ENCODE measurements at places on chromosomes 11 and 22.
A peak's percentile ranks its signal among the peaks of the same experiment; 100 is the strongest.

DNA sequence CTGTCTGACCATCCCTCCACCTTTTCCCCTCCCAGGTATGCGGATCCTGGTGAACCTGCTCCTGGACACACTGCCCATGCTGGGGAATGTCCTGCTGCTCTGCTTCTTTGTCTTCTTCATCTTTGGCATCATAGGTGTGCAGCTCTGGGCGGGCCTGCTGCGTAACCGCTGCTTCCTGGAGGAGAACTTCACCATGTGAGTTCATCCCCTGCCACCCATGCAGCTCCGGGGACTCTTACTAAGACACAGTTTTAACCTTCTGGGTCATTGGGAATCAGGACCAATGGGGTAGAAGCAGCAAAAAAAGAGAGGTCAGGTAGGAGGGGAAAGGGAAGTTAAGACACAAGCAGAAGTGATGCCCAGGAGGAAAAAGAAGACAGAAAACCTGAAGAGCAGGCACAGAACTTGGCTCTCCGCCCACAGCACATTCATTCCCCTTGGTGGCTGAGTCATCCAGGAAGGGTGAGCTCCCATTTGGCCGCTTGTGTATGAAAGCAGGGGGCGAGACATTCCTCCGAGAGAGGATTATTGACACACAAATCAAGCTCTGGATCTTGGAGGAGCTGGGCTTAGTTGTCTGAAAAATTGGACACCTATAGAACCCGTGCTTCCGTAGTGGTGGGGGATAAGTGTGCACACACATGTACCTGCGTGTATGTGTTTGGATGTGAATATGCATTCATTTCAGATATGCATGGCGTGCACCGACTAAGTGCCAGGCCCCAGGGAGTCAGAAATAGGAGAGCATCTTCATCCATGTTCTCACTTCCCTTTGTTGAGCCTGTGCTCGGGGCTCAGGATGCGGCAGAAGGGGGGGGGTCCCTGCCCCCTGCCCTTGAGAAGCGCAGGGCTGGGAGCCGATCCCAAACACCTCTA is 64.2 kb downstream of the CACNA1I start:
- no peak for DNase-seq

GRCh38 chr11:133040289-133040900 is 491.9 kb downstream of the OPCML start:
- no peak for DNase-seq

DNA sequence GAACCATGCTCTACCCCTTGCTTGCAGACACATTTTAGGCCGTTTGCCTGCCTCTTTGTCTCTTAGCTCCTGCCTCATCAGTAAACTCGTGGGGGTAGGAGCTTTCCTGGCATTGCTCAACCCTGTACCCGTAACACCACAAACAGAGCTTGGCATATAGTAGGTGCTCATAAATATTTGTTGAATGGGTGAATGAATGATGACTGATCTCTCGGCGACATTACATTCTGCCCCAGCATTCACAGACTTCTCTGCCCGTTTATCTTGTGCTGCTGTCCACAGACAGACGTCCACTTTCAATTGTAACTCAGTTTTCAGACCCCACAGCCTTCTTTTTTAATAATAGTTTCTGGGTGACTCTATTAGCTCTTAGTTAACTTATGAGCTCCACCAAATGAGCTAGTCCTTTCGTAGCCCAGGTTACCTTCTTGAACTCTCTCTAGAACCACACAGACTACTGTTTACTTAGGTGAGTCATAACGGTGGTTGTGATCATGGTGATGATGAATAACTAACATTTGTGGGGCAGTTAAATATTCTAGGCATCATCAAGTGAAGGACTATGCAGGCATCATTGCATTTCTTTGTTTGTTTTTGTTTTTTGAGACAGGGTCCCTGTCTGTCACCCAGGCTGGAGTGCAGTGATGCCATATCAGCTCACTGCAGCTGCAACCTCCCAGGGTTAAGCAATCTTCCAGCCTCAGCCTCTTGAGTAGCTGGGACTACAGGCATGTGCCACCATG is 188.4 kb downstream of the ADAMTS15 start:
- DNase-seq: no peak

GRCh38 chr22:50563413-50564160 is 868 bp upstream of the SYCE3 start:
- no peak for DNase-seq

- no peak for DNase-seq
These were observed 27.8 kb upstream of the ANO5 start for GRCh38 chr11:22165087-22165486.

DNA sequence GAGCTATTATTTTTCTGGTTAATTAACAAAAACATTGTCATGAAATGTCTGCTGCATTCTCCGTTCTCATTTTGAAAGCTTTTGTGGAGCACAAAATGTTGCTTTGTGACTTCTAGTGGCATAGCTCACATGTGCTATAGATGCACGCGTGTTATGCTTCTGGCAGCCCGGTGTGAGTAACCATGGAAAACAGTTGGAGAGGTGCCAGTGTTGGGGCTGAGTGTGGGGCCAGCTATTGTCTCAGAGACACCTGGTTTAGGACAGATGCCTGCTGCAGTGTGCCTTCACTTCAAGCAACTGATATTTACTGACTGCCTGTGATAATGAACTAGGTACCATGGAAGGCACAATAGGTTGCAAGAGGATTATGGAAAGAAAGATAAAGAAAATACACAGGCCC is 760.6 kb downstream of the NTM start:
- DNase-seq: no peak

- no peak for DNase-seq
These were observed 3.2 kb downstream of the CREB3L1 start for GRCh38 chr11:46280706-46281105.

GRCh38 chr11:95883381-95883780 is 40.5 kb downstream of the MTMR2 start:
- no peak for DNase-seq

DNA sequence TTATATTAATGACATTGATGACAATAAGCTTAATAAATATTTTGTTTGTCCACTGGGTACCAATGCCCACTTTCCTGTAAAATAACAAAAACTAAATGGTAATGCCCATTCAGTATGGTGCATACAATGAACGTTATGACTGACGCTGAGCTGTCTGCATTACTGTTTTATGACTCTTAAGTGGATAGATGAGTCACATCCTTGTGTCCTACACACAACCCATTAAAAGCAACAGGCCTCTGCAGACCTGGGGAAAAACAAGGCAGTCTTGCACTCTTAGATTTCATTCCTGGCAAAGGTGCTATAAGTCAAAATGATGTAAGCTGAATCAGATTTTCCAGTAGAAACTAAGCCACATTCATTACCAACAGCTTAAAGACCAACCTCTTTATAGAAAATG is 176.3 kb upstream of the TMEM45B start:
- no peak for DNase-seq

- no peak for DNase-seq
These were observed 2.0 kb downstream of the USH1C start for GRCh38 chr11:17542249-17542648.

DNA sequence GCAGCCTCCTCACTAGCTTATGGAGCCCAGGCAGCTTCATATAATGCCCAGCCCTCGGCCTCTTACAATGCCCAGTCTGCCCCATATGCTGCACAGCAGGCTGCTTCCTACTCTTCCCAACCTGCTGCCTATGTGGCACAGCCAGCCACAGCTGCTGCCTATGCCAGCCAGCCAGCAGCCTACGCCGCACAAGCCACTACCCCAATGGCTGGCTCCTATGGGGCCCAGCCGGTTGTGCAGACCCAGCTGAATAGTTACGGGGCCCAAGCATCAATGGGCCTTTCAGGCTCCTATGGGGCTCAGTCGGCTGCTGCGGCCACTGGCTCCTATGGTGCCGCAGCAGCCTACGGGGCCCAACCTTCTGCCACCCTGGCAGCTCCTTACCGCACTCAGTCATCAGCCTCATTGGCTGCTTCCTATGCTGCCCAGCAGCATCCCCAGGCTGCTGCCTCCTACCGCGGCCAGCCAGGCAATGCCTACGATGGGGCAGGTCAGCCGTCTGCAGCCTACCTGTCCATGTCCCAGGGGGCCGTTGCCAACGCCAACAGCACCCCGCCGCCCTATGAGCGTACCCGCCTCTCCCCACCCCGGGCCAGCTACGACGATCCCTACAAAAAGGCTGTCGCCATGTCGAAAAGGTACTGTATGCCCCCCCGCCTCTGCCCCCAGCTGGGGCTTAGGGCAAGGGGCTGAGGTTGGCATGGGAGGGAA is 8.8 kb downstream of the RBM14 start:
- DNase-seq: no peak

DNA sequence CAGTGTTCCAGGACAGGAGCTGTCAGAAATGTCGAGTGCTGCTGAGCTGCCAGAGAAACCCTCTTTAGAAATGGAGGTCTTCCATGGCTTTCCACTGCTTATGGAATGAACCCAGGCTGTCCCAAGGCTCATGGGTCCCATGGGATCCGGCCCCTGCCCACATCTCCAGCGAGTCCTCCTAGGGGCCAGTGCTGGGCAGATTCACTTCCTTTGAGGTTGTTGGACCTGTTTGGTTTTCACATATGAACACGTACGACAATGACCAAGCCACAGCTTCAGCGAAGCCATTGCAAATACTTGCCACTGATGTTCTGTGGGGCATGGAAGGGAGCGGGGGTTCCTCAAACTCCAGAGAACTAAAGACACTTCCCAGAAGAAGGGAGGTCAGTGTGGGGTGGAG is 483.3 kb downstream of the TBC1D22A start:
- DNase-seq: no peak

GRCh38 chr22:38170469-38170868 is 11.2 kb downstream of the PLA2G6 start:
- peak; percentile 2 for DNase-seq

GRCh38 chr22:41367680-41368542 is 13.8 kb upstream of the TEF start:
- peak; percentile 61 for DNase-seq

DNA sequence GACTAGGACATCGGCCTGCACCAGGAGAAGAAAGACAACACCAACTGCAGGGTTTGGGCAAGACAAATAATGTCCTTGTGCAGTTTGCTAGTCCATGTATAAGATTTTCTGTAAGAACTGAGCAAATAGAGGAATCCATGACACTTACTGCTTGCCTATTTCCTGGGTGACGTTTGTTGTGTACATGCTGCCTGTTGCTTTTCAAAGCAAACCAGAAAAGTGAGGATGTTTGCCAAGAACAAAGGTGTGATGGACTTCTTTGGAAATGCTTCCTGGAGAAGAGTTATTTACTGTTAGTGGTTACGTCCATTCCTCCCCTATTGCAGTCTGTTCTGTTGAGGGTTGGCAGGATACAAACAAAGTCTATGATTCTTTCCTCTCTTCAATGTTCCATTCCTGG is 126.5 kb downstream of the CASP12 start:
- DNase-seq: no peak

DNA sequence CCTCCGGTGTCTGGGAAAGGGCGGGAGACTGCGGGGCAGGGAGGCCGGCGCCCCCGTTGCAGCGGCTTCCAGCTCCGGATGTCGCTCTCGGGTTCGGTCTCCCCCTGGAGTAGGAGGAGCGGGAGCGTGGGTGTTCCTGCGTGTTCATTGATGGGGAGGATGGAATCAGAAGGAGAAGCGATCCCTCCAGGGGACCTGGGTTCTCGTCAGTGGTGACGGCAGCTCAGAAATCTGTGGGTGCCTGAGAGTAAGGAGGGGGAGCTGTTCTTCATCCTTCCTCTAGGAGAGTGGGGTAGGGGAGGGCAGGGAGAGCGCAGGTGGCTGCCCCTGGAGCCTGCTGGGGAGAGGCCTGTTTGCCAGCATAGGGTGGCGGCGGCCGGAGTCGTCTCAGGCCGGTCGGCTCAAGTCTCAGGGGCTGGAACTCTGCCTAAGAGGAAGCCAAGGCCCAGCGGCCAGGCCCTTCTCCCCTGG is 1.1 kb downstream of the UBASH3B start:
- DNase-seq: peak; percentile 58

- no peak for DNase-seq
These were observed 442.2 kb upstream of the DDI1 start for GRCh38 chr11:103594283-103594682.

DNA sequence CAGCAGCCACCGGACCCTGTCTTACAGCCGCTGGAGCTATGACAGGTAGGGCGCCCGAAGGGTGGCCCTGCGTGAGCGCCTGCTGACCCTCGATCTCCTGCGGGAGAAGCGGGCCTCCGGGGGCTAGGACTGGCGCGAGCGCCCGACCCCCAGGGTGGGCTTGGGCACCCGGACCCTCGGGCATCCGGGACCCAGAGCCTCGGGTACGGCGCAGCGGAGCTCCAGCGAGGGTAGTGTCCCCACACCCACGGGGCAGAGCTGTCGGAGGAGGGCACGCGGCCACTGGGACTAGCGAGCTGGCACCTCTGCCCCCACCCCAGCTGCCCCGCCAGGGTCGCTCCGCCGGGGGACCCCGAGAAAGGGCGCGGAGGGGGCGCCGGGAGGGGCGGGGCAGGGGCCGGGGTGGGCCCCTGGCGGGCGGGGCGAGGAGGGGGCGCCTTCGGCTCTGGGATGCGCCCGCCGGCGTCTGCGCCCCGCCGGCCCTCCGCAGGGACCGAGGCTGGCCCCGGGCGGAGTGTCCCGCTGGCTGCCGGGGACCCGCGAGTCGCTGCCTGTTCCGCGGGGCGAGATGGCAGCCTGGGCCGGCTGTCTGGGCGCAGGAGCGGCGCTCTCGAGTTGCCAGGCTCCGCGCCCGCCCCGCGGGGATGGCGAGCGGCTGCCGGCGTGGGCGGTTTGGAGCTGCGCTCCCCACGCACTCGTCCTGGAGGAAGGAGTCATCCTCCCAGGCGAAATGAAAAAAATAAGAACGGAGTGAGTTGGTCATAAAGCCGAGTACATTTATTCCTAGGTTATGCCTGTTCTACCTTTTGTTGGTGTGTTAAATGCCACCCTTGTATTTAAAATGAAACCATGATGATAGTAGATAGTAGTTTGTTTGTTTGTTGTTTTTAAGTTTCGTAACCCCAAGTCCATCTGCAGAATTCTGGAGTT is 32.4 kb downstream of the EIF3F start:
- no peak for DNase-seq

DNA sequence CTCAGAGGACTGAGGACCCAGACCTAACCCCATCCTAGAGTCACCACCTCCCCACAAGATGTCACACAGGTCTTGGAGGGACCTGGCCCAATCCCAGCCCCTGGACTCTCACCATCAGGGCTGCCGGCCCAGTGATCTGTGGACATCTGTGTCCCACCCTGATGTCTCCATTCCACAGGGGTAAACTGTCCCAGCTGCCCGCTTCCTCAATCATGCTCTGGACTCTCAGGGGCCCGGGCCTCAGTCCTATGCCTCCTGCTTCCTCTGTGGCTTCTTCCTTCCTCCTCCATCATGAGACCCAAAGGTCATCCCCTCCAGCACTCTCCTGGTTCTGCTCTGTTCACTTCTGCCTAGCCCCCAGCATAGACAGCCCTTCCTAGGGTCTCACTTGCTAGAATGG is 32.2 kb downstream of the ARAP1 start:
- no peak for DNase-seq

- peak; percentile 38 for DNase-seq
These were observed 53.8 kb upstream of the THY1 start for GRCh38 chr11:119476666-119477331.

DNA sequence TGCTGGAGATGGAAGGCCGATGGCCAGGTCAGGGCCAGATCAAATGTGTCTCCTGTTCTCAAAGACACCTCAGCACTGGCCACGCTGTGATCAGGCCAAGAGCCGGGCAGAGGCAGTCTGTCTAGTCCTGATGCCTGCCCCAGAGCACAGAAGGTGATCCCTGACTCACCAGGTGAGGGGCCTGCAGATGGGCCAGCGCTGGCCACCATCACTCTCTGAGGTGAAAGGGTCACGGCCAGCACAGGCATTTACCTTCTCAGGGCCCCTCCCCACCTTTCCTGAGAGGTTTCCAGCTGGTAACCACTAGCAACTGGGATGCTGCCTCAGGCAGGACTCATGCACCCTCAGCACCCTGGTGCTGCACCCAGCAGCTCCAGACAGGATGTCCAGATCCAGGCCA is 2.9 kb downstream of the SBF1 start:
- DNase-seq: no peak

GRCh38 chr11:109794501-109794900 is 298.7 kb upstream of the ZC3H12C start:
- DNase-seq: no peak

All from right forelimb (tissue), 1 donor.